HFFc6 (cell line): ENCODE measurements at places on chromosomes 3 and 15. TPM values are rescaled to one million over a fixed set of nuclear protein-coding genes. Genes with fewer than 3 reads are reported as not detected.

SAMD7 gene
- total RNA-seq = not detected in 3 replicates

AP3S2 gene
- 33.7 to 41.1 TPM (median 34.1 TPM) in 3 replicates for total RNA-seq

SERINC4 gene
- not detected in 2 replicates for total RNA-seq

SYNPR gene
- not detected in 3 replicates for total RNA-seq

GOLGA8G gene
- 0.08 to 0.26 TPM in 2 of 3 replicates, not detected in the other for total RNA-seq

PCBP4 gene
- total RNA-seq = 107 to 131 TPM (median 127 TPM) in 3 replicates

BHLHE40 gene
- 10.4 to 12.5 TPM (median 11.6 TPM) in 3 replicates for total RNA-seq

SEMA3F gene
- 20.5 and 31.5 TPM in 2 replicates for total RNA-seq

TP63 gene
- not detected in 3 replicates for total RNA-seq

KLF15 gene
- 0.56 to 0.87 TPM (median 0.84 TPM) in 3 replicates for total RNA-seq

SLC22A13 gene
- total RNA-seq = 0.30 to 0.35 TPM (median 0.35 TPM) in 3 replicates
